ENCODE measurements at places on chromosomes 11 and 22.

- no peak for DNase-seq
Observed at GRCh38 chr11:64729851-64730382, 6.9 kb upstream of the NRXN2 start.

DNA sequence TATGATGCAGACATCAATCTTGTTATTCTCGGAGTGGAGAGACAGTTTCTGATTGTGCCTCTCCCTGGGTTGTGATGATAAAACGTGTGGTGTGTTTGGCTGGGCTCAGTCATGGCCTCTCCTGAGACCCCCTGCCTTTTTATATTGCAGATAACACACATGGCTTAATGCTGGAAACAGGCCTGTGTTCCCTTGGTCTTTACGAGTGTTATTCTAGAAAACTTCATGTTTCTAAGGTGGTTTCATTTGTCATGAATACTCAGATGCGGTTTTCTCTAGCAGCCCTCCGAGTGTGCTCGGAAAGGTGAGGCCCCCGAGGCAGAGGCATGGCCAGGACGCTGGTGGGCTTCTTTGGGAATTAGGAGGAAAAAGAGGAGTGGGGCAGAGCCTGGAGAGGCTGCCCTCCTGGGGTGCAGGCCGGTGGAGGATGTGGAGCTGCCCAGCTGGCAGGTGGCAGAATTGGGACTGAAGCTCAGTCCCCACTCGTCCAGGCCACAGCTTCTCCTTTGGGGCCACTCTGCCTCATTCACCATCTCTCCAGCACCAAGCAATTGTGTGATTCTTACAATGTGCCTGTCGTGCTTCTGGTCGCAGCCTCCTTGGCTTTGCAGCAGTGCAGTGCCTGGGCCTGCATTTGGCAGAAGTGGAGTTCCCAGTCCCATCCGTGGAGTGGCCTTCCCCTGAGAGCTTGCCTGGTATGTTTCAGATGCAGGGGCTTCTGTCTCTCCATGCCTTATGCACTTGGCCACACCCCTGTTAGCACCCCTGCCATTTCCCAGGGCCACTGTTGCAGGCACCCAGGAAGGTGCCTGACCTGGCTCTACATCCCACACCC lies 309.6 kb downstream of the TBC1D22A start:
- no peak for DNase-seq

- no peak for DNase-seq
Observed at GRCh38 chr11:70415642-70416395, 17.5 kb downstream of the CTTN start.

GRCh38 chr11:83221694-83222093 lies 28.2 kb downstream of the ANKRD42 start:
- no peak for DNase-seq

DNA sequence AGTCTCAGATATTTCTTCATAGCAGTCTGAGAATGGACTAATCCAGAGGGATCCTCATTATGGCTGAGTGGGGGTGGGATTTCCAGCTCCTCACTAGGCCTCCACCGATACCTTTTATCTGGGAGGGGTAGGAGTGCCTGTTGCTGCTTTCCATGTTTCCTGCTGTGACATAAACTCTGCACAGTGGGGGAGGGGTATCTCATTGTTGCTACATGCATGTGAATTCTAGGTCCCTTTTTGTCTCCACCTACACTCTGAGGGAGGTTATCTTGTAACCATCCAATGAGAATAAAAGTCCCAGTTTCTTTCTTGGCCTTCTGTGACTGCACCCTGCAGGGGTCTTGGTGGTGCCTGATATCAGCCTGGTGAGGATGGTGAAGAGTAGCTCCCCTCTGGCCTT lies 60.5 kb downstream of the ADAMTS15 start:
- DNase-seq: no peak

GRCh38 chr22:47337161-47337621 lies 574.7 kb downstream of the TBC1D22A start:
- no peak for DNase-seq

DNA sequence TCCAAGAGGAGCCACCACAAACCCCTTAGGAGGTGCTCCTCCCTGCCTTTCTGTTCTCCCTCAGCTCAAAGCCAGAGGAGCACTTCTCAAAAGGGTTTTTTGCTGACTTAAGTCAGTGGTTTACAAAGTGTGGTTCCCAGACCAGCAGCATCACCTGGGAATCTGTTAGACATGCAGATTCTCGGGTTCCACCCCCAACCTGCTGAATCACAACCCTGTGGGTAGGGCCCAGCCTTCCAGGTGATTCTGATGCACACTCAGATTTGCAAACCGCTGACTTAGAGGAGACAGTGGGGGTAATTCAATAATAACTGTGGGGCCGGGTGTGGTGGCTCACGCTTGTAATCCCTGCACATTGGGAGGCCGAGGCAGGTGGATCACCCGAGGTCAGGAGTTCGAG lies 22.8 kb downstream of the CREB3L1 start:
- no peak for DNase-seq

- DNase-seq: no peak
Observed at GRCh38 chr11:134410766-134411165, 1.3 kb downstream of the B3GAT1 start.

DNA sequence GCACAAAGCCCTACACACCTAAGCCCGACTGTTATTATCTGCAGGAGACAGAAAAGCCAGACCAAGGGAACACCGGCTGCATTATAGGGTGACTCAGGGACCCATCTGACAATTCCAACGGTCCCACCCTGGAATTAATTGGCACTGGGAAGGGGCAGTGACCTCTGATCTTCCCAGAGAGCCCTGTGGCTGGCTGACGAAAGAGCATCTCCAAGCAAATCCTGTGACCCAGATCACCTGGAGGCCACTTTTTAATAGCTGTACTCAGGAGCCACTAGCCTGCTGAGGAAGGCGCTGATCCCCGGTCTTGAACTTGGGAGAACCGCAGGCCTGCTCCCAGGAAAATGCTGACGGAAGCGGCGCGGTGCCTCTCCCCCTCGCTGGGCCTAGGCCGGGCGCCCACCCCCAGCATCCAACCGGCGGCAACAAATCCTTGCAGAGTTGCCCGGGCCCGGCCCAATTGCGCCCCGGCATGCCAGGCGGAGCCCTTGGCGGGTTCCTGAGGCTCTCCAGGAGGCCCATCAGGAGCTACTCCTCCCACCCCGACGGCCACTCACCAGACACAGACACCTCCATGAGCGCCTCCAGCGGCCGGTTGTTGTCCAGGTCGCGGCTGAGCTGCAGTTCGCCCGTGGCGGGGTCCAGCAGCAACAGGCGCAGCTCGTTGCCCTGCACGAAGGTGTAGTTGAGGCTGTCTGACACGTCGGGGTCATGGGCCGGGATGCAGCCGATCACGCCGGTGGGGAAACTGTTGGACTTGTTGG lies 4.2 kb downstream of the CELSR1 start:
- DNase-seq: no peak

DNA sequence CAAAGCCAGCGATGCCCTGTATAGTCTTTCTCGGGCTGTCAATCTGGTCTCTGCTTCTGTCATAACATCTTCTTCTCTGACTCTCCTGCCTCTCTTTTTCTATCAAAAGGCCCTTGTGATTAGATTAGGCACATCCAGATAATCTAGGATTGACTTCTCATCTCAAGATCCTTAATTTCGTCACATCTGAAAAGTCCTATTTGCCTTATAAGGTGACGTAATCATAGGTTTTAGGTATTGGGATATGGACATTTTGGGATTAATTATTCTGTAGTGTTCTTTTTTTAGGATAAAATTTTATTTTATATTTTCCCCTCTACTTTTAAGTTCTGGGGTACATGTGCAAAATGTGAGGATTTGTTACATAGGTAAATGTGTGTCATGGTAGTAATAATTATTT lies 480.8 kb upstream of the CCDC90B start:
- no peak for DNase-seq

- no peak for DNase-seq
Observed at GRCh38 chr11:66708701-66709100, 20.3 kb downstream of the SPTBN2 start.

DNA sequence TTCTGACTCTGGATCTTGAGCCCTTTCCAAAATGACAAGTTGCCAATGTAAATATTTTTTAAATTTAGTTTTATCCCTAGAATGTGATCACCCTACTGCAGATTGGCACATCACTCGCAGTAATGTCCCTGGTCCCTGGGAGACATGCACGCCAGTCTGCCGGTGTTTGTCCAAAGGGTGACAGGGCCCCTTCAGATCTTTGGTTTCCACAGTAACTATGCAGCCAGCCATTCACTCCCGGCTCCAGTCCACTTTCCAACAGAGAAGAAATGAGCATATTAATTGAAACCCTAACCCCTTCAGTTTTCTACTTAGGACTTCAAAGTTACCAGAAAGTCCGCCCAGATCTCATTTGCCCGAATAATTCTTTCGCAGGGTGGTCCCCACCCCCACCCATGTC lies 25.8 kb upstream of the RASSF10 start:
- no peak for DNase-seq

- no peak for DNase-seq
Observed at GRCh38 chr11:69089258-69089657, 40.5 kb downstream of the TPCN2 start.

DNA sequence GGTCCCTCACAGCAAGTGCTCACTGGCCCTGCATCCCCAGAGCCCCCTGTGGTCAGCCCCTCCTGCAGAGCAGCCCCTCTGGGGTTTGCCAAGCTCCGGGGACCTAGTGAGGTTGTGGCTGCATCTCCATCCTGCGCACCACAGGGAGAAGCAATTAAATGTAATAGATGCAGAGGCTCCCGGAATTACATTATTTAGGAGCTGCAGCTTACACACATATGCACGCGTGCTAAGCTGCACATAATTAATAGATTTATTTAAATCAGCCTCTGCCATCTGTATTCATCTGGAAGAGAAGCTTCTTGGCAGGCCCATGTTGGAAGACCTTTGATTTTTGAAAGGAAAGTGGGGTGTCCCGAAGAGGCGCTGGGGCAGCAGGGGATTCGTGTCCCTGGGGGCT lies 1271.5 kb downstream of the BRD1 start:
- DNase-seq: no peak

GRCh38 chr22:28819253-28820096 lies 19.1 kb upstream of the XBP1 start:
- DNase-seq: no peak

DNA sequence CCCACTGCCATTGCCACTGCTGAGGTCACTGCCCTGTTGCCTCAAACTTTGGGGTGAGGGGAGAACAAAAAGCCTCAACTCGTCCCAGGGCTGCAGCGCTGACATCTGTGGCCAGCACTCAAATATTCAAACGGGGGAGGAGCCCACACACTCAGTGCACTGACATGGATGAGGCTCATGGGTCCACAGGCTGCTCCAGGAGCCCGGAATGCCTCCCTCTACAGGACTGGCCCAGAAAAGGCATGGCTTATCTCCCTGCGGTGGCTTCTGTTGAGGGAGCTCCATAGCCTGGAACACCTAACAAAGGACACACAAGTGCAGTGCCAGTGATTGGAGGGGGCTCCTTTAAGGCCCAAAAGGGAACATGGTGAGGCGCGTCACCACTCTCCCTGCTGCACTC lies 341.1 kb upstream of the LUZP2 start:
- DNase-seq: no peak

DNA sequence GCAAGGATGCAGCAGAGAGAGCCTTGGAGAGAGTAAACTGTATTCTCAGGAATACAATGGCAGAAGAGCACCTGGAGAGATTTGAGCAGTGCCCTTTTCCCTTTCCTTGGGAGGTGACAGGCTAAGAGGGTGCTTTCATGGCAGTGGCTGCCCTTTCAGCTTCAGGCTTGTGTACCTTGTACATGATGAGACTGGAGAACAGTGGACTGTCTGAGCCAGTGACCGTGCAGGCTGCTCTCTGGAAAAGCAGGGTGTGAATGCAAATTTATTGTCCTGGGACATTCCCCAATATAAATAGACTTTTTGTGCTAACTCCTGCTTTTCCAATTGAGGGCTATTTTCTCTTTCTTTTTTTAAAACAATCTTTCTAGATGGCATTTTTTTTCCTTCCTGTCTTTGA lies 99.3 kb downstream of the TRIM44 start:
- no peak for DNase-seq

- DNase-seq: no peak
Observed at GRCh38 chr22:45683248-45683647, 11.6 kb downstream of the ATXN10 start.

- DNase-seq: no peak
Observed at GRCh38 chr11:121777056-121777455, 324.3 kb upstream of the SORL1-AS1 start.

DNA sequence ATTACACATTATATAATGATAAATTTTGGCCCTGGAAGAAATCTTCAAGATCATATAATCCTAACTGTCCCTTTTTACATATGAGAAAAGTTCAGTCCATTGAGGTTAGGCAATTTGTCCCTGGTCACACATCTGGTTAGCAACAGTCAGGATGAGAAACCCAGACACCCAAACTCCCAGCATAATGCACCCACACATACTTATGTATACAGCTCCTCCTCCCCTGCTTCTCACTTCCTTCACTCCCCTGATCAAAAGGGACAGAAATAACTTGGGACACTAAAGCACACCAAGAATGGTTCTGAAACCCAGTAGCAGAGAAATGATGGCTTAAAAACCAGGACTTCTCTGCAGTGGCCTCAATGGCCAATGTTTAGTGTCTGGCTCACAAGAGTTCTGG lies 11.1 kb downstream of the NUMA1 start:
- no peak for DNase-seq

DNA sequence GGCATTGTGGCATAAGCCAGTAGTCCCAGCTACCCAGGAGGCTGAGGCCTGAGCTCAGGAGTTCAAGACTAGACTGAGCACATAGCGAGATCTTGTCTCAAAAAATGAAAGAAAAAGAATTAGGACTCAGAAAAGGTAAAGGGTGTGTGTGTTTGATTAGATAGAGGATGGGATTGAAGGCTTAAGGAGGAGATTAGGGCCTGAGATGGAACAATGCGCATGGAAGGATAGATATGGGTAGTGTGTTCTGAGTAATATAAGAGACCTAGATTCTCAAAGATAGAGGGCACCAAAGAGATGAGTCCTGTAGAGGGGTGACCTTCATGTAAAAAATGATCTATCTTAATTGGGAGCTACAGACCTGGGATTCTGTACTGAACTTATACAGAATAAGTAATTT lies 17.3 kb upstream of the RAB30 start:
- DNase-seq: no peak

DNA sequence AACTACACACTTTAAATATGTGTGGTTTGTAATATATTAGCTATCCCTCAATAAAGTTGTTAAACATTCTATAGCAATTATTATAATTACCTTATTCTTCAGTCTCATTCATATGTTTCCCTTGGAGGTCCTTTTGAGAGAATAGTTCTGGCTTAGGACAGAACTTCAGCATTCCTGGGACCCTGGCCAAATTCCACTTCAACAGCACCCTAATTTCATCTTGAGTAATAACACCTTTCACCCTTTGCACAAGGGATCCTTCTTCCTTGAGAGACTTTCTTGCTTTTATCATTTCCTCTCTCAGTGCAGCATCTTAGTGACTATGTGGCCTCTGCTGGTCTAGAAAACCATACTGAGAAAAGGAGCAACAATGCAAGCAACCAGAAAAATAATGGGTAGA lies 255.9 kb downstream of the C11orf87 start:
- no peak for DNase-seq

GRCh38 chr22:33706100-33706499 lies 214.2 kb downstream of the LARGE1 start:
- no peak for DNase-seq

GRCh38 chr11:44359162-44359561 lies 49.2 kb upstream of the ALX4 start:
- no peak for DNase-seq

Measured in stimulated activated CD4-positive, alpha-beta T cell treated with anti-CD3 and anti-CD28 coated beads, Interleukin-12 subunit alpha, Interleukin-12 subunit beta, amount 100 ng/mL, for 24 hours (primary cell).